Left renal cortex interstitium (tissue), 4 donors: ENCODE measurements at places on chromosomes 7 and 10.

DNA sequence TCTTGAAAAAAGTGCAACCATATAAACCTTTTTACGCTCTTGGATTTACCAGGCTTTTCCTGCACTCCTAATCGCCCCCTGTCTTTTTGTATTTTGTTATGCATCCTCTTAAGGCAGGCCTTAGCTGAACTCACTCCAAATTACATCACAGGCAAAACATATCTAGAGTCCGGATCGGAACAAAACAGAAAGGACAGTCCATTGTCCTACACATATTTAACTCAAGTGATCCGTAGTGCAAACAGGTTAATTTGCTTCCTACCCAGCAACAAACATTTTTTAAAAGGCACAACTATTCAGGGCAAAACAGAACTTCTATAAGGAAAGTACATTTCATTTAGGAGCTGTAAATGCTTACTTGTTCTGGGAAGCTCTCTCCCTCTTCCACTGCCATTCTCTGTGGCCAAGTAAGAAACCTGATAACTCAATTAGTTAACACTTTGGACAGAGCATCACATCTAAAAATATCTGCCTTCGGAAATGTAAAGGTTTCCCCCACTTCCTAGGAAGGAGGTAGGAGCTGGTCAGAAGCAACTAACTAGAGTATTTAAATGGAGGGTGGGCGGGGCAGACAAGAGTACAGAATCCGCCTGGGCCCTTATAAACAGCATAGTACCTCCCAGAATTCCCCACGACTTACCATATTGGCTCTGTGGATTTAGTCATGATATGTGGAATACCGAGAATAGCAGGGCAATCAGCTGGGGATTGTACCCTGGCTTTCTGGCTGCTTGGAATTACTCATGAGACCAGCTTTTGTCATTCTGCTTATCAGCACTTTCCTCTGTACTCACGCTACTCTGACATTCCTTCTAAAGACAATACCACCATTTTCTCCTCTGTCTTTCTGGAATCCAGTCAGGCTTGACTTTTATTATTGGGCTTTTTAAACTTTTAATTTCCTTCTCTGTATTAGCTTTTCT is 89.5 kb downstream of the ANK3 start:
- DNase-seq = no peak

GRCh38 chr7:18895456-18895855 is 222.0 kb downstream of the TWIST1 start:
- DNase-seq = no peak

GRCh38 chr7:50151001-50151400 is 58.0 kb upstream of the ZPBP start:
- no peak for DNase-seq

DNA sequence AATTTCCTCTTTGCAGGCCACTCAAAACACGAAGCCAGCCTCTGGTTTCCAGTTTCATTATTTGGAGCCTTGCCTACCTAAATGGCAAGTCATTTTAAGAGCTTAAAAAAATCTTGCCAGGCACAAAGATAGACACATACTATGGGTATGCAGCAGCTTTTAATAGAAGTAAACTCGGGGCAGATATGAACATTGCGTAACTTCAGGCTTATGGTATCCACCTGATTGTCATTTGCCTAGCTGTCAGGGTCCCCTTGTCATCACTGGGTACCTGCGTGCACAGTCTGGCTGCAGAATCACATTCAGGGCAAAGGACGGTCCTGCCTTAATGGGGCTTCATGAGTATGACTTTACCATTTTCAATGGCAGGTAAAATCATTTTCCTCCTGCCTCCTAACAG is 466.1 kb upstream of the NRP1 start:
- no peak for DNase-seq

DNA sequence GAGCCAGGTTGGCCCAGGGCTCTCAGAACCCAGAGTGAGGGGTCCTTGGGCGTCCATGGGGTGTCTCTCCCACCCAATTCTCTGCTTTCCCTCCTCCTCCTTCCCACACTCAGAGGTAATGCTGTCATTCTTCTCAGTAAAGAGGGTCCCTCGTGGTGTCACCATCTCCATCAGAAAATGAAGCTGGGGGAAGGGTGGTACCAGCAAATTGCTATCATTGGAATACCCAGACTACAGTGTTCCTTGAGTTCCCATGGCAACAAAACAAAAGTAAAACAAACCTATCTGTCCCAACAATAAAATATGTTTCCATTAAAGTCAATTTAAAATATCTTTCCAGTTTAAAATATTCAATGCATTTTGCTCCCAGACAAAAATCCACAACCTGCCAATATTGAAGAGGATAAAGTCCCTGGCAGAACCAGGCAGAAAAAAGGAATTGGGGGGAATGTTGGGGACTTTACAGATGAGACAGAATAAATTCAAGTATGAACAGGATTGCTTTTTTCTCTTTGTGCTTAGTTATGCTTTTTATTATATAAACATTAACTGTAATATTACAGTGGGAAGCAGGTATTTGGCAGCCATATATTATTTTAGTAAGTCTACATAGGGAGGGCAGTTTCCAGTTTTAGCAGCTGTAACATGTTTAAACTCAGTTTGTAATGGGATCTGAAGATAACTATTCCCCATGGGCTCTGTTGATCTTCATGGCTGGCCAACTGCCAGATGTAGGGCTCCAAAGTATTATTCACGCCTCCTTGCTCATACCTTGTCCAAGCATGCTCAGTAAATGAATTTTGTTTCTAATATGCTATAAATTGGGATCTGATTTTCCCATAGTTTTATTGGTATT is 182.1 kb downstream of the ARID5B start:
- DNase-seq = no peak

- no peak for DNase-seq
These were observed 45.6 kb upstream of the SCIN start for GRCh38 chr7:12524794-12525386.

GRCh38 chr7:23893176-23893941 is 183.3 kb downstream of the STK31 start:
- DNase-seq = no peak

DNA sequence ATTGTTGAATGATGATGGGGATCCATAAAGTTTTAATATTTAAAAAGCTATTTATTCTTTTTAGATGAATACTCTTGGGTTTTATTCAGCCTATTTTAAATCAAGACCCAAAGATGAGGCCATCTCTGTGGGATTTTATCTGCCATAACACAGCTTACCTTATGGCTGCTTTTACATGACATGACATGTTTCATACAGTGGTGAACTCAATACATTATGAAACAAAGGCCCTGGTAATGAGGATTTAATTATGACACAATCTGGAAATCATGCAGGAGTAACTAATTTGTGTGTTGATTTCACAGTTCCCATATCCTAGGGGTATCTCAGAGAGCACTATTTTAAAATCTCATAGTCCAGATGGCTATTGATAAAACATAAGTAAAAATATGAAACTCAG is 661.8 kb upstream of the FZD8 start:
- DNase-seq = no peak

DNA sequence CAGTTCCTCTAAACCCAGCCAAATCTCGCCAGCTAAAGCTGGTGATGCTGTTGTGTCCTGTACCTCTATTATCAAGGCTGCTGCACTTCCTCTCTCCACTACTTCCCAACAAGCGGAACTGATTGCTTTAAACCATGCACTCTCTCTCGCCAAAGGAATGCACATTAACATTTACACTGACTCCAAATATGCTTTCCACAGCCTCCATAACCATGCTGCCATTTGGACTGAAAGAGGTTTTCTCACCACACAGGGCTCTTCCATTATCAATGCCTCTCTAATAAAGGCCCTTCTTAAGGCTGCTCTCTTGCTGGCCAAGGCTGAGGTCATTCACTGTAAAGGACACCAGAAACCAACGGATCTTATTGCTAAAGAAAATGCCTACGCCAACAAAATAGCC is 11.4 kb upstream of the LRRC61 start:
- DNase-seq = no peak

- DNase-seq = no peak
These were observed 7.0 kb upstream of the HOXA11 start for GRCh38 chr7:27191833-27192545.

DNA sequence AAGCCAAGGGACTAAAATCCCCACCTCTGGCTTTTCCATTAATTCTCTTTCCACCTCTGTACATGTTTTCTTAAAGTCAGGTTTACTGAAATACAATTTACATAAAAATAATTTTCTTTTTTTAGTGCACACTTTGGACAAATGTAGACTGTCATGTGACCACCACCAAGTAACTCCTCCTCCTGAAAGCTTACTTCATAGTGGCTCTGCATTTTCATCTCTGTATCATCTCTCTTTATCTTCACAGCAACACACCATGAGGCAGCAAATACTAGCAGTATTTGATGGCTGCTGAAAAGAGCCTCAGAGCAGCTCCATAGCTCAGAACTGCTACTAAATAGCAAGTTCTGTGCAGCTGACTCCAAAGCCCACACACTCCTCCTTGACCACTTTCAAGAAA is 17.3 kb downstream of the WDFY4 start:
- DNase-seq = no peak

- no peak for DNase-seq
These were observed 19.7 kb downstream of the SUFU start for GRCh38 chr10:102523250-102524029.

- DNase-seq = no peak
These were observed 5.7 kb downstream of the NOS3 start for GRCh38 chr7:150996376-150997074.

DNA sequence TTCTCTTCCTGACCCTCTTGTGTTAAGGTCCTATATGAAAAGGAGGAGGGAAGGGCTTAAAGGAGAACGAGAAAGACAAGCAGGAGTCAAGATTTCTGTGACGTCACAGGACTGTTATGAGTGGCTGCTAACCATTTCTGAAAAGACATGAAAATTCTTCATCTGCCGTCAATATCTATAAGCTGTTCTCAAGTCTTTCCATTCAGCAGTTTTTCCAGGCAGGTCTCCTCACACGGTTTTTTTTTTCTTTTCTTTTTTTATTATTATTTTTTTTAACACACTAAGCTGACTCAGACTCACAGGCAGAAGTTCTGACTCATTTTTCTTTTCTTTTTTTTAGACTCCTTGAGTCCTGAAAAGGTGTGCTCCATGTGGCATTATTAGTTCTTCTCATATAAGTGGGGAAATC is 72.0 kb downstream of the DGKI start:
- DNase-seq = no peak

DNA sequence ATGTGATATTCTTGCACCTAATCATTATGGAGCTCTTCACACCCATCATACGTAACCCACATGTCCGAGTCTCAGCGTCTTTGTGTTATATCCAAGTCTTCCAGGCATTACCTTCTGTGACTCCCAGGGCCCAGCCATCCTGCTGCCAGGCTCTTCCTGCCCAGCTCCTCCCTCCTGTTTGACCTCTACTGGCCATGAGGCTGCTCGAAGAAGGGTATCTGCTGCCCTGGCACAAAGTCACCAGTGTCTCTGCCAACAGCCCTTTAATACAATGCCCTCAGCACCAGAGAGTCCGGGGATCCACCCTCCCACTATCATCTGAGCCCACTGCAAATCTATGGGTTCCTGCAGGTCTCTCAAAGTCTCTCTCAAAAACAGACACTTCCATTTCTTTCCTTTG is 65.3 kb upstream of the WAC start:
- no peak for DNase-seq

- DNase-seq = no peak
These were observed 18.0 kb downstream of the NDUFB2 start for GRCh38 chr7:140714331-140715040.

DNA sequence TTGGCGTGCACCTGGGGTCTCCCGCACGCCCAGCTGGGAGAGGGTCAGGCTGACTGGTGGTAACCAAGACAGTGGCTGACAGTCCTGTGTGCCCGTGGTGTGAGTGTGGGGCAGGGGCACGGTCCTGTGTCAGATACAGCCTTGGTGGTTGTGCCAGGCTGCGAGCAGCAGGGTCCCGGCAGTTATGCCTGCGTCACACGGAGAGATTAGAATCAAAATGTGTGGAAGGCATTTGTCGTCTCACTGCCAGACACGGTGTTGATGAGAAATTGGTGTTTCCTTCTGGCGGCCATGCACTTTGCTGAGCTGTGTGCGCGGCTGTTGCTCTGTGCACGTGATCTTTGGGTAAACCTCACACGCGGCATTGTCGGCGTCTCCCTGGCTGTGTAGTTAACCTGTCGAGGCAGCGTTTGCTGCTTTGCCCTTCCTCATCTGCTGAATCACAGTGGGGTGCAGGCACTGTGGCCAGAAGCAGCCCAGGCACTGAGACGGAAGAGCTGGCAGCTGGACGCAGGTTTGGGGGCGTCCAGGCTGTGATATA is 87.7 kb downstream of the NKX6-2 start:
- DNase-seq = no peak

DNA sequence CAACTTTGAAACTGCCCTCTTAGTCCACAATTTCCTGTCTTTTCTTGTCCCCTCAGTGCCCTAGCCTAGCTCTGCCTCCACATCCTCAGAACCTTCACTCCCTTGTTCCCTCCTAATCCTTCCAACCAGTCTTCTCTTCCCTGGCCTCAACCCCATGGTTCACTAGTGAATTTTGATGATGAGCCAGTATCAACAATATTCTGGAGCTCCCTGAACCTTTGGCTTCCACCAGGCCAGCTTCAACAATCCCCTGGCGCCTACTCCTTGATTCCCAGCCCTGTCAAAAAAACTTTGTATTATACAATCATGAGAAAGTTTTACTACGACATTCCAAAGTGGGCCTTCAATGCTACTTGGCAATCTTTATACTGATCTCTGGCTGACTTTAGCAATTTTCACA is 116.5 kb downstream of the LMBR1 start:
- no peak for DNase-seq

GRCh38 chr10:94240901-94241300 is 121.8 kb downstream of the NOC3L start:
- DNase-seq = no peak

- no peak for DNase-seq
These were observed 118.0 kb downstream of the RAB11FIP2 start for GRCh38 chr10:117928741-117929140.

DNA sequence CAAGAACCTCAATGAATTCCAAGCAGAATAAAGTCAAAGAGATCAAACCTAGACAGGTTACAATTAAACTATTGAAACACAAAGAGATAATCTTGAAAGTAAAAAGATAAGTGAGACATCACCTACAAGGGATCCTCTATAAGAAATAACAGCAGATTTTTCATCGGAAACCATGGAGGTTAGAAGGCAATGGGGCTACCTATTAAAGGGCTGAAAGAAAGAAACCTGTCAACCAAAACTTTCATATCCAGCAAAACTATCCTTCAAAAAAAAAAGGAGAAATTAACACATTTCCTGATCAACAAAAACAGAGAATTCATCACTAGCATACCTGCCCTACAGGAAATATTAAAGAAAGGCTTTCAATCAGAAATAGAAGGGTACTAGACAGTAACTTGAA is 244.9 kb downstream of the ARHGAP12 start:
- no peak for DNase-seq

GRCh38 chr7:12423997-12424745 is 20.5 kb upstream of the VWDE start:
- no peak for DNase-seq

- no peak for DNase-seq
These were observed 396.6 kb upstream of the KLF6 start for GRCh38 chr10:4181621-4182049.

- no peak for DNase-seq
These were observed 1.9 kb upstream of the SGMS1 start for GRCh38 chr10:50625649-50626132.

DNA sequence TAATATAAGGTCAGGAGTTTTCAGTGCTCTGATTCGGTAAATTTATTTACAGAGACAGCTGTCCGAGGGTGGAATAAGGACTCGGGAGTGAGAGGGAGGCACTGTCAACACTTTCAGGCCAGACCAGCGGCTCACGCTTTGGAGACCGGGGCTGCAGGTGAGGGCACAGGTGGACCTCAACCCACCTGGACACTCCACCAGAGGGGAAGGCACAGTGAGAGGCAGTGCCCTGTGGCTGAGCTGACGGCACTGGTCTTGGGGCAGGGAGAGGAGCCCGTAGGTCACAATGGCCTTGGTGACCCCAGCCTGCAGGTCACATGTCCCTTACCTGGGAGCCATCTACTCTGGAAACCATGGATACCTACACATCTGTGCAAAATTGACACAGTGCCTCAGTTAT is 315.1 kb downstream of the ADARB2 start:
- DNase-seq = no peak
